ENCODE measurements at places on chromosomes 6 and 20.
A peak's percentile ranks its signal among the peaks of the same experiment; 100 is the strongest.

GRCh38 chr6:130385064-130385695 lies 19.4 kb downstream of the TMEM200A start:
- peak; percentile 57 for DNase-seq

- peak; percentile 20 for DNase-seq
These were observed 454.8 kb downstream of the PHF3 start for GRCh38 chr6:64090352-64090751.

- DNase-seq = no peak
These were observed 10.5 kb upstream of the MAP1LC3A start for GRCh38 chr20:34547844-34548613.

DNA sequence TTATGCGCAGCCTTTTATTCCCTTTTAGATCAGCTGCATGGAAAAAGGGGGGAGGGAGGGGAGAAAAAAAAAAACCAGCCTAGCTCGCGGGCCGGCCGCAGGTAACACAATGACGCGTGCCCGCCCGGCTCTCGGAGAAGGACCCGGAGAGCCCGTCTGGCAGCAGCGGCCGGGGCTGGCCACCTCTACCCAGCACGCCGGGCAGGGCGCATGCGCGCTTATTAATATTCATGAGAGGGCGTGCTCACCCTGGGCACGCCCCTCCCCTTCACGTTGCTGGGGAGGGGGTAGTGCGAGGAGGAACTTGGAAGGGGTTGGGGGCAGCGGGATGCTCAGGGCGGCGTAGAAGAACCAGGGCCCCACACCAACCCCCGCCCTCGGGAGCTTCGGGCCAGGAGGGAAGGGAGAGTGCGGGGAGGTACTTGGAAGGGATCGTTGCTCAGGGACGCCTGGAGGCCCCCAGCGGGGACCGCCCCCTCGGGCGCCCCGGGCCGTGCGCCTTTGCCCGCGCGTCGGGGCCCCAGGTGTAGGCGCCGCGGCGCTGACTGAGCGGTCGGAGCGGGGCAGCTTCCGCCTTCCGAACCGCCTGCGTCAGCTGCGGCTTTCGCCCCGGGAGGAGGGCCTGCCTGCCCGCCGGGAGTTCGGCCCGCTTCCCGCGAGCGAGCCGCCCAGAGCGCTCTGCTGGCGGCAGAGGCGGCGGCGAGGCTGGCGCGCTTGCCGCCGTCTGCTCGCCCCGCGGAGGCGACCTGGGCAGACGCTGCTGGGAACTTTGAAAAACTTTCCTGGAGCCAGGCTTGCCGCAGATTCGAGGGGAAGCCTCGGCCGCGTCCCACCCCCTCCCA lies at the start of gene JAG1:
TSS of gene JAG1 (minus strand) at position 158 of the 842 bp plus-strand sequence. CDS start 469 bp downstream, outside the sequence.
- peak; percentile 97 for DNase-seq
